ENCODE measurements at places on chromosomes 7 and 10.

- no peak for DNase-seq
Observed at GRCh38 chr7:122309421-122309820, 4.9 kb upstream of the FEZF1 start.

DNA sequence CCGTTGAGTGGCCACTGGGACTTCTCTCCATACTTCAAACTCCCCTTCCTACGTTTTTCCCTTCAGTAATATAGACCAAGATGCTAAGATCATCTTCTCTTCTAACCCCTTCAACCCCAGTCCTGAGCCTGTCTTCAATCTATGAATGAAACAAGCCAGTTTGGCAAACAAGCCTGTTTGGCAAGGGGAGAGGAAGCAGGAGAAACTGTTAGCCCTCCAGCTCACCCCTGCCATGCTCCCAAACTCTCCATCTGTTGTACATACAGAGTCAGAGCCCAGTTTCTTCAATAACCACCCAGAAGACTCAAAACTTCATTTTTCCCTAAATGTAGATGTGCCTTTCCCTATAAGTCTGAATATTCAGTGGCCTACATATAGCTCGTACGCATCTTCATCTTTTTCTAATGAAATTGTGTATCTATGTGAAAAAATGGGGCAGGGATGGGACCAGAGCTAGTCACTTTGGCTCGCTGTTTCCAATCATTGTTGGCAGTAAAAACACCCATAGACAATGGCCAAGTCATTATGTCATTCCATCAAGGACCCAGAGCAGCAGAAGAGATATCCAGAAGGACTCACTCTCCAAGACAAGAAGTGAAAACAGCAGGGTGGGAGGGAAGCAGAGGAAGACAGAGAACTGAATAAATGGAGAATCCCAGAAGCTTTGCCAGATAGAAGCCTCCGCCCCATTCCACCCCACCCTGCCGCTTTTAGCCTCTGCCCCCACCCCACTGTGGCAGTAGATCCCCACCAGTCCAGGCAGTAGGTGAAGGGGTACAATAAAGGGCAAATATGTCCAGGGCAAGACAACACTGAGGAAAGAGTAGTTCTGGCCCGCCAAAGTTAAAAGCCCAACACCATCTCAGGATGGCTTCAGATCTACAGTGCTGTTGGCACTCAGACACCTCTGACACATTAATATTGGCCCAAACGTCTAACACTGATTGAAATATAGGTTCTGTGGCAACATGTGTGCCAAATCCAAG is 87.3 kb downstream of the DOCK4 start:
- no peak for DNase-seq

- peak; percentile 50 for DNase-seq
Observed at GRCh38 chr7:107874605-107875446, 16.2 kb upstream of the DLD start.

GRCh38 chr10:100007231-100008141 is 2.3 kb downstream of the DNMBP start:
- DNase-seq, result no peak

GRCh38 chr10:103510791-103511752 is 17.6 kb downstream of the NEURL1 start:
- DNase-seq, result no peak

DNA sequence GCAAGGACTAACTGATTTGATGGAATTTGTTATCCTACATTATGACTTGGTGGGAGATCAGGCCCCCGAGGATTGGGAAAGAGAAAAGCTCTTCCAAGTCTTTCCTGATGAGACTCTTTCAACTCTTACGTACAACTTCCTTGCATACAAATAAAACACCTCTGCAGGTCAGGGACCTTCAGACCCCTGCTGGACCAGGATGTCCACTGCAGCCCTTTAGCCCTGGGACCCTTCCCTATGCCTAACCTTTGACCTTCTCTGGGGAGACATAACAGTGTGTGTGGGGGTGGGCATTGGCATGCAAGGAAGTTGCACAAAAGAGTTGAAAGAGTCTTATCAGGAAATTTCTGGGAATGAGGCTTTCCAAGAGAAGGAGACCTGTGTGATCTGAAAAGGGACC is 859.4 kb downstream of the TYW1 start:
- no peak for DNase-seq

DNA sequence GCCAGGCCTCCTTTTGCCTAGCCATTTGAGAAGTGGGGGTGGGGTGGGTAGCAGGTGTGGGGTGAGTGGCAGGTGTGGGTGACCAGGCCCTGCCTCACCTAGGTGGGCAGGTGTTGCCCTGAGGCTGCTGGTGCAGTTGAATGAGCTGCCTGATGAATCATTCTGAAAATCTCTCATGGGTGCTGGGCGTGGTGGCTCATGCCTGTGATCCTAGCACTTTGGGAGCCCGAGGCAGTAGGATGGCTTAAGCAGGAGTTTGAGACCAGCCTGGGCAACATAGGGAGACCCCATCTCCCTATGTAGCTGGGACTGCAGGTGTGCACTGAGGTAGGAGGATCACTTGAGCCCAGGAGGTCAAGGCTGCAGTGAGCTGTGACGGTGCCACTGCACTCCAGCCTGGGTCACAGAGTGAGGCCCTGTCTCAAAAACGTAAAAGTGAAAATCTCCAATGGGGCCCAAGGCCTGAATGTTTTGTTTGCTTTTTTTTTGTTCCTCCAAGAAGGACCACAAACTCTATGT is 17.7 kb downstream of the TSPAN14 start:
- peak; percentile 57 for DNase-seq

DNA sequence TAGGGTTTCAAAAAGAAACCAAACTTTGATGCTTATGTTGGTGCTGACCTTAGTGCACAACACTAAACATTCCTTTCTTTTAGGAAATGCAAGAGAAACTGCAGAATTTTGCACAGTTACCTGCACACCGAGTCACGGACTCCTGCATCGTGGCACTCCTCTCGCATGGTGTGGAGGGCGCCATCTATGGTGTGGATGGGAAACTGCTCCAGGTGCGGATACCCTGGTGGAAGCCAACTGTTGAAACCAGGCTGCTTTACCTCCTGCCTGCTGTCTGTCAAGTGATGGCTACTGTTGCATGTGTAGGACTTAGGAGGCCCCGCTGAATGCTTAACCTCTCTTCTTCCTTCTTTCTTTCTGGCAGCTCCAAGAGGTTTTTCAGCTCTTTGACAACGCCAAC is 11.7 kb downstream of the CASP2 start:
- peak; percentile 79 for DNase-seq

GRCh38 chr10:17645621-17646345 is 1.8 kb downstream of the STAM start:
- peak; percentile 12 for DNase-seq

- DNase-seq, result no peak
Observed at GRCh38 chr10:125641398-125641797, 41.6 kb downstream of the TEX36 start.

- DNase-seq, result no peak
Observed at GRCh38 chr7:12211711-12212485, 804 bp downstream of the TMEM106B start.

DNA sequence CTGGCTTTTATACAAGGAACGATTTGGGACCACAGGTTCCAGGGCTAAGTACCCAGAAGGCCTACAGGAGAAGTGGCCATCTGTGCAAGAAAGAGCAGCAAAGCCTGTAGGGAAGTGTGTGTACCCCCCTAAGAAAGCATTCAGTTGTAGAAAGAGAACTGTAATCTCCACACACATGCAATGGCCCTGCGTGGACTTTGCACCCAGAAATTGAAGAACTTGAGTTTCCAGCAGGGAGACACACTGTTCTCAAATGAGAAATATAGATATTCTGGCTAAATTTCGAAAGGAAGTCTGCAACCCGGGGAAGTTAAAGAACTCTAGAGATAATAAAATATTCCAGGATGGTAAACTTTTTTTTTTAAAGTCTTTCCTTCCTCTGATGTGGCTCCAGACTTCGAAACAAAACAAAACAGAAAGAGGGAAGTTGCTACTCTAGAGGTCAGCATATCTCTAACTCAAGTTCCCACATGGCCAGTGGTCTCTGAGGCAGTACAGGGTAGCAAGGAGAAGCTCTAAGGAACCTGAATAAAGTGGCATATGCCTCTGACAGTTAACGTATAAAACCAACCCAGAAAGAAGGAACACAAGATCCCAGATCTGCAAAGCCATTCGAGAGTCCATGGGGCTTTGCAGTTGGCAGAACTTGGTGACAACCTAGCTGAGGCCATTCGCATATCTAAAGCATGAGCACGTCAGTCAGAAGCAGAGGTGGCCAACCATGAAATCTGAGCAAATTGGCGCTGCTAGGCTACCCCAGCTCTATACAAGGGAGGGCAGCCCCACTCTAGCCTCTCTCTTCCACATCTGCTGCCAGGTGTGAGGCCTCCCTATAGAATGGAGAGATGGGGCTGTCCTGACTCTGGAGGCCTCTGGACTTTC is 56.6 kb downstream of the ELMO1 start:
- DNase-seq, result no peak

- DNase-seq, result no peak
Observed at GRCh38 chr10:97499561-97500296, 1.0 kb downstream of the UBTD1 start.

DNA sequence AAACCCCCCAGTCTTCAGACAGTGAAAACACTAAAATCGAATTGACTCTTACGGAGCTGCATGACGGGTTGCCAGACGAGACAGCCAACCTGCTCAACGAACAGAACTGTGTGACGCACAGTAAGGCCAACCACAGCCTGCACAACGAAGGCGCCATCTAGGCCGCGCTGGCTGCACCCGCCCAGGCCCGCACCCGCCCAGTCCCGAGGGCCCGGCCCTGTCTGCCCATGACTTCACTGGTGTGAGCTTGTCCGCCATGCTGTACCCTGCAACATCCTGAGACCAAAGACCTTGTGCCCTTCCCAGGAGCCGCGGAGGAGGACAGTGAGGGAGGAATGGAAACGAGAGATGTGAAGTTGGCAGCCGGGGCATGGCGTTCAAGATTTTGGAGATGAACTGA is 116.1 kb downstream of the NT5C2 start:
- DNase-seq, result no peak
